NCI-H187 (cell line): ENCODE measurements at places on chromosomes 6 and 20.

- DNase-seq = no peak
Measured at GRCh38 chr20:59579404-59580145, 24.8 kb upstream of the PHACTR3 start.

DNA sequence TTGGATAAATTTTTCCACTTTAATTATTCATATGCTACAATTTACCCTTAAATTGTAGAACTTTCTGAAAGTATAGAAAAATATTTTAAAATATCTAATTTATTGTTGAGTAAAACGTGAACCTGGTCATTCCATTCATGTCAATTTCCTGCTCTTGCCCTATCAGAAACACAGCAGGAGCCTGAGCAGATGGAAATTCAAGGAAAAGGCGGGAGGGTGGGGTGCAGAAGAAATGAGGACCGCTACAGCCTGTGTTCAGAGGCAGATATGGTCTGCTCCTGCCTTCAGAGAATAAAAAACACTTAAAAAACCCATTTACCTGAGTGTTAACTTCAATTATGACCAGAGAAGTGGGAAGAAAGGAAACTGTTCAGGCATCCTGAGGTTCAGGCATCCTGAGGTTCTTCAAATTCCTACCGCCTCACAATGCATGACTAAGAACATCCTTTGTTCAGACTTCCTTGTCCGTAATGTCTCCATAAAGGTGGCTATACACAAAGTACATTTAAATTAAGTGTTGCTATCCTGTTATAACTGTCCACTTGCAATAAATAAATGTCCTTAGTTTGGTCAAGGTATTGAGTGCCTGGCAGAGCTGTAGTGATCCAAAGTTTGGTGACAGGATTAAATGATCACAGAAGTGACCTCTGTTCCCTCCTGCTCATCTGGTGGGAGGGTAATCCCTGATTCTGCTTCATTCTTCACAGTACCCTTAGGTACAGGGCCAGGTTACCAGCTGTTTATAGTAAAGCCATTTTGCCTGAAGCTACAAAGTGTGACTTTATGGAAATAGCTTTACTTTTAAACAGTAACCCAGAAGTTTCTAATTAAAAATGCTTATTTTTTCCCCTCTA is 109.1 kb downstream of the MAN1A1 start:
- DNase-seq = no peak

DNA sequence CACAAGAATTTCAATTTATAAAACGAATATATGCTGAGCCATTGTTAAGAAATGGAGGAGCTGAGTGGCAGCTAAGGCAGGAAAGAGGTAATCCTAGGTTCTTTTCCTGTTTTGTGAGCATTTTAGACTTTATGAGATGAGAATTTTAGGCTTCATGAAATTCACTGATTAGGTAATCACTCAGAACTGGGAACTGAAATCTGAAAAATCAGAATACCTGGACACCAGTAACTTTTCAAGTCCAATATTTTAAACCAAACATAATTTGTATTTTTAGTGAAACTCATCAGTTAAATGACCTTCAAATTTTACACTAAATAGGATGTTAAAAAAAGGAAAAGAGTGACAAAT is 389.9 kb downstream of the HTR1B start:
- DNase-seq = no peak

DNA sequence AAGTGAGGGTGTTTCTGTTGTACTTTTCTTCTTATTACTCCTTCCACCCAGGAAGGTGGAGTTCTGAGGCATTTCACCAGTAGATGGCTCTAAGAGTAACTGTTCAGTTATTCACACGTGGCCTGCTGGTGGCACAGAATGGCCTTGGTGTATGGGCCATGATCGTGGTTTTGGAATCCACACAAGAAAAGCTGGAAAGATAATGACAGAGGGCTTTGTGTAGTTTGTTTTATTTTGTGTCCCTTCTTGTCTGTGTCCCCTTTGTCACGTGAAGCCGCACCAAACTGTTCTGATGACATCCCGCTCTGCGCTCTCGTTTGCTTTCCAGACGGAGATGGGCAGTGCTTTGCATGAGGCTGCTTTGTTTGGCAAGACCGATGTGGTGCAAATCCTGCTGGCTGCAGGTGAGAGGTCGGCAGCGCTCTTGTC is 93.4 kb downstream of the ANKS1A start:
- DNase-seq = no peak

DNA sequence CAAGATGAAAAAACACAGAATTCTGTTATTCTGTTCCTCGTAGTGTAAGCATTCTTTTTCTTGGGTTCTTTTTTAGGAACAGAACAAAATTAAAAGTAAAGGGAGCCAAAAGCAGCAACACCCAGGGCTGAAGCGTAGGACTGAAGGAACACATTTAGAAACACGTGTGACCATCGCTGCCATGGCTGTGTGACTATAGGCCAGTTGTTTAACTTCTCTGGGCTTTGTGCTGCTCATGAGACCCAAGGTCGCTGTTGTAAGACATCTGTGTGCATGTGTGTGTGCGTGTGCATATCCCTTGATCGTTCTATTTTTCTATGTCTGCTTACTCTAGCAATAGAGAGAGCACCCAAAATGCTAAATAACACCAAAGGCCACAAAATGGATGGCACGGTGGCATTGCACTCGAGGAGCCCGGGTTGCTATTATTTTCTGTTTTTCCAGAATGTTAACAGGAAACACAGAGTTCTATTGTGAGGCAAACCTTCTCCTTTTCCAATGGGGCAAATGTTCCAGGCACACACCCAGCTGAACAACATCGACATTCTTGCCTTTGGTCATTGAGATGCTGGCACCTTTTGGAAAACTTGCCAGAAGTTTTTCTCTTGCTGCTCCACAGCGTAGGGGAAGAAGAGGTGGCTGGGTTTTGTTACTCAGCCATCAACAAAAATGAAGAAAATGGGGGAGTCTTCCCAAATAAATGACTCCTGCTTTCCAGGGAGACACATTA is 267.8 kb upstream of the ECI2 start:
- DNase-seq = no peak
